ENCODE measurements at places on chromosomes 7 and 10. TPM values are rescaled to one million over a fixed set of nuclear protein-coding genes. Genes with fewer than 3 reads are reported as not detected.

- no peak overlapping the region for H3K27ac ChIP-seq
- no peaks in the 10 kb centered on the region for H3K4me1 ChIP-seq
- no peak for DNase-seq
- no peaks in the 10 kb centered on the region for H3K27me3 ChIP-seq
- no peak overlapping the region for H3K4me3 ChIP-seq
- no peaks in the 10 kb centered on the region for H3K36me3 ChIP-seq
Measured at GRCh38 chr7:34041707-34042106, 136.4 kb downstream of the BMPER start.

- DNase-seq = no peak
- H3K4me3 ChIP-seq = no peak overlapping the region
- peaks cover 68% of the 10 kb centered on the region for H3K36me3 ChIP-seq
- peaks cover 9% of the 10 kb centered on the region for H3K4me1 ChIP-seq
- no peaks in the 10 kb centered on the region for H3K27me3 ChIP-seq
Measured at GRCh38 chr7:158648168-158648567, 56.4 kb downstream of the NCAPG2 start.

DNA sequence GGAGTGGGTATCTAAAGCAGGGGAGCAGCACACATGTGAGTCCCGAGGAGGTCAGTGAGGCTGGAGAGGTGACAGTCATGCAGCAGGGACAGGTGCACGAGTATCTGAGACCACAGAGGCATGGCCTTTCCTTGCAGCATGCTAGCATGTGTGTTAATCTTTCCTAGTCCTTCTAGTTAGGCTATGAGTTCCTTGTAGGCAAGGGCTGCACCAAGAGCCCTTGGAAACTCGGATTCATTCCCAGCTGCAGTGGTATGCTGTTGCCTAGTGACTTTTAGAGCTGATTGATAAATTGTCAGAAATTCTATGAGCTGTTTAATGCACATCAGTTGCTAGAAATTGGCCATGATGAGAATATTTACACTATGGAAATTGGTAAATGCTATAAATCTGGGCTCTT lies 132.0 kb downstream of the SORCS3 start:
- H3K27me3 ChIP-seq = peaks cover 10% of the 10 kb centered on the region
- no peaks in the 10 kb centered on the region for H3K36me3 ChIP-seq
- no peak for DNase-seq
- no peaks in the 10 kb centered on the region for H3K4me1 ChIP-seq
- H3K27ac ChIP-seq = no peak overlapping the region

DNA sequence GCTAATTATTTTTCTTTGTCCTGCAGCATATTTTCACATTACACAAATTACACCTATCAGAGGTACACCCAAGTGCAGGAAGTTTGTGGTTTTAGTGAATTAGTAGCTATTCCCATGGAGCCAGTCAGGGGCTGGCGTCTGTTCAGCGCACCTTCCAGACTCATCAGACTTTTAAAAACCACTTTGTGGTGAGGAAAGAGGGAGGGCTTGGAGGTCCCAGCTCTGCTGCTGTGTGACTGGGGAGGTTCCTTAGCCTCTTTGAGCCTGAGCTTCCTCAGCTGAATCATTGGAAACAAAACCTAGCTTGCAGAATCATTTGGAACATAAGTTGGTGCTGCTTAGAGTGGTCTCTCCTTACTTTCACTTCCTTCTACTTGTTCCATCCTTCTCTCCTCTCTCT lies 175.4 kb downstream of the SORCS3 start:
- H3K27me3 ChIP-seq = peaks cover 6% of the 10 kb centered on the region
- H3K27ac ChIP-seq = no peak overlapping the region
- H3K4me1 ChIP-seq = peaks cover 4% of the 10 kb centered on the region
- no peaks in the 10 kb centered on the region for H3K36me3 ChIP-seq

DNA sequence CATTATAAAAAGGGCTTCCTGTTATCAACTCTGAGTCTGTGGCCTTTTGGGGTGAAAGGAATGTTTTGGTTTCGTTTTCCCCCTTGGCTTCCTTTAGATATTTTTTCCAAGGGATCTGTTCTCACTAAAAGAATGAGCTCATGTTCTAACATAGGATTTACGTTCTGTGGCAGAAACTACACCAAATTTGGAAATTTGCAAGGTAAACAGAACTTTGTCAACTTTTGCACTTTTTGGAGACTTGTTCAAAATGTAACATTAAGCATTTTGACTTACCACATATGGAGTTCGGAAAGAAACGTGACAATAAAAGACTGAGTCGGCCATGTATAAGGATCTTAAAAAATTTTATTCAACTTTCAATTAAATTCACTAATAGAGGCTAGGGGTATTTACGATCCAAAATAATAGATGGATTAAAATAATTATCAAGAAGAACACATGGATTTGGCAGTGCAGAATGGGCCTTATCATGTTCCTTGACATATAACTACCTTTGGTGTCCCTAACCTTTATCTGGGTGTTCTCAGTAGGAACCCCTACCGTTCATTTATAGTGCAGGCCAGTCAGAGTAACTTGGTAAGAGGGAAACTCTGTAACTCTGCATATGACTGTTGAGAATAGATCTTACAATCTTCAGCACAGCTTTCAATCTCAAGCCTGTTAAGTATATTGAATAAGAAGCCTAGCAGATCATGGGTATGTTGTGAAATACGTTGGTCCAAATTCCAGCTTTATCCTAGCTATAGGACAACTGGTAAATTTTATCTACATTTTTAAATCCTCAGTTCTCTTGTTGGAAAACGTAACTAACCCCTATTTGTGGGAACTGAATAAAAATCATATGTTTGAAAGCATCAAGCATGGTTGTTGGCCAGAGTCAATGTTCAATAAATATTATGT lies 11.8 kb downstream of the CPED1 start:
- no peaks in the 10 kb centered on the region for H3K36me3 ChIP-seq
- H3K4me3 ChIP-seq = no peak overlapping the region
- H3K27me3 ChIP-seq = peaks cover 6% of the 10 kb centered on the region

GRCh38 chr10:16765509-16766375 lies 51.5 kb downstream of the RSU1 start:
- no peaks in the 10 kb centered on the region for H3K27me3 ChIP-seq
- no peak overlapping the region for H3K27ac ChIP-seq
- DNase-seq = no peak
- no peak overlapping the region for H3K4me3 ChIP-seq
- H3K36me3 ChIP-seq = peaks cover 2% of the 10 kb centered on the region

Gene LRRD1
- total RNA-seq = not detected

GRCh38 chr7:94874036-94874785 lies 33.2 kb upstream of the PPP1R9A start:
- H3K36me3 ChIP-seq = no peaks in the 10 kb centered on the region
- H3K4me1 ChIP-seq = no peaks in the 10 kb centered on the region
- H3K27me3 ChIP-seq = no peaks in the 10 kb centered on the region

GRCh38 chr10:46264336-46264735 lies 22.5 kb upstream of the ANTXRL start:
- no peak overlapping the region for H3K27ac ChIP-seq
- peaks cover 20% of the 10 kb centered on the region for H3K4me1 ChIP-seq
- no peak overlapping the region for H3K4me3 ChIP-seq
- no peak for DNase-seq
- no peaks in the 10 kb centered on the region for H3K27me3 ChIP-seq
- peaks cover 7% of the 10 kb centered on the region for H3K36me3 ChIP-seq

GRCh38 chr7:3244241-3244814 lies 56.7 kb upstream of the SDK1 start:
- no peak overlapping the region for H3K4me3 ChIP-seq
- no peaks in the 10 kb centered on the region for H3K27me3 ChIP-seq
- no peaks in the 10 kb centered on the region for H3K36me3 ChIP-seq
- no peaks in the 10 kb centered on the region for H3K4me1 ChIP-seq
- no peak overlapping the region for H3K27ac ChIP-seq

GRCh38 chr10:110805292-110805691 lies 66.4 kb upstream of the PDCD4 start:
- H3K4me1 ChIP-seq = peaks cover 30% of the 10 kb centered on the region
- no peak overlapping the region for H3K27ac ChIP-seq
- no peaks in the 10 kb centered on the region for H3K27me3 ChIP-seq
- H3K4me3 ChIP-seq = no peak overlapping the region
- no peak for DNase-seq

DNA sequence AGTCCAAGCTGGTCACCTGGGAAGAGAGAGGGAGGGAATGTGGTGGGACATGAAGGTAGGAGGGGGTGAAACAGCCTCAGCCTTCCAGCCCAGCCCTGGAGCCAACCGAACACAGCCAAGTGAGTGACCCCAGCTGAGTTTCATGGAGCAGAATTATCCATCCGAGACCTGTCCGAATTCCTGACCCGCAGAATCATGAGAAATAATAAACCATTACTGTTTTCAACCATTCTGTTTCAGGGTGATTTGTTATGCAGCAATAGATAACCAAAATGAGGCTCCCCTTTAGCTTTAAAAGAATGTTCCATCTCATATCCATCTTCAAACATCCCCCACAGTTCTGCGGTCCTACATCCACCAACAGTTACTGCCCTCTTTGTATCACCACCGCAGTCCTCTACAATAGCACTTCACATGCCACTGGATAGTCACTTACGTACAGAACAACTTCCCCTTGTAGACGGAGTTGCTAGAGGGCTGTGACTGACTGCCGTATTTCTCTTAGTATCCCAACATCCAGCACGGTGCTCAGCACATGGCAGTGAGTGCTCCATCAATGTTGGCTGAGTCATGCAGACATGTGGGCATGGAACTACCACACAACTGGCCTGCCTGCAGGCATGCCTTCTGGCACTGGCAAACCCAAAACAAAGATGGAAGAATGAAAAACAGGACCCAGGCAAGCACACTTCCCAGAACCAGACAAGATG lies 18.5 kb downstream of the KIAA1549 start:
- peaks cover 3% of the 10 kb centered on the region for H3K27me3 ChIP-seq
- DNase-seq = no peak
- no peaks in the 10 kb centered on the region for H3K36me3 ChIP-seq
- no peak overlapping the region for H3K4me3 ChIP-seq

DNA sequence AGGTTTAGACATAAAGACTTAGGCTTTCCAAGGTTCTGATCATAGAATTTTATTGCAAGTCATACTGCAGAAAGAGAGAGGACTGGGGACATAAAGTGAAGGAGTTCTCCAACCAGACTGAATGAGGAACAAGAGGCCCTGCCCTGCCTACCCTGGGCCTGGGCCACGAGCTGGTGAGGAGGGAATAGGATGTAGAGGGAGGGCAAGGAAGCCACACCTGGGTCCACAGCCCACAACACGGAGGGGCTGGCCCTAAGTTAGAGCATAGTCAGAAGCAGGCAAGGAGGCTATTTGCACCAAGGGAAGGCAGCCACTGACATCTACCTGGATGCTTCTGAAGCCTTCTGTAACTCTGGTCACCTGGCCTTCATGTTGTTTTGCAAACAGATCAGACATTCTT lies 82.2 kb upstream of the CXCL12 start:
- no peak for DNase-seq
- H3K4me3 ChIP-seq = no peak overlapping the region
- no peaks in the 10 kb centered on the region for H3K36me3 ChIP-seq
- H3K27me3 ChIP-seq = peaks cover 8% of the 10 kb centered on the region
- H3K27ac ChIP-seq = no peak overlapping the region

Gene MCM10
- total RNA-seq = 86.0 TPM

DNA sequence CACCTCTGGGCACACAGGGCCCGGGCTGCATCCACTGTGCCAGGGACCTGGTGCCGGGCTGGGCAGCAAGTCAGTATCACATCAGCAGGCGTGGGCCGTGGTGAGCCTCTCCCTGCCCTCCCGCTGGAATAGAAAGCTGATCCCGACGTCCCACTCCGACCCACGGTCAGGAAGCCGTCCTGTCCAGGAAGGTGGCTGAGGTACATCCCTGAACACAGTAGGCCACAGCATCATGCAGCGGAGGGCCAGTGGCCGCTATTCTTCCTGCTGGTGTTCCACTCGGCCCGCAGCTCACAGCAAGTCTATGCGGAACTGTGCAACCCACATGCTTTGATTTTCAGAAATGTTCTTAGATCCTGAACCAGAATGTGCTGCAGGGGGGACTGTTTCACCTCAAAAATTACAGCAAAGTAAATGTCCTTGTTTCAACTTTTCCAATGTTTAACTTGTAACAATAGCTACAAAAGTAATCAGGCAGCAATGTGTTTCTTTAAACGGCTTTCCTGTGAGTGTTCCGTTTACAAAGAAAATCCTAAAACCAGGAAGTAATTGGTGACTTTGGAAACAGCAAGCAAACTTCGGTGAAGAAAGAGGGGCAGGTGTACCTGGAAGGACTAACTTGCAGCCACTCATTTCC lies 676 bp upstream of the GPR146 start:
- H3K27me3 ChIP-seq = no peaks in the 10 kb centered on the region
- H3K36me3 ChIP-seq = peaks cover 3% of the 10 kb centered on the region
- DNase-seq = no peak
- H3K4me3 ChIP-seq = peak overlapping the region; percentile 64
- H3K27ac ChIP-seq = peak overlapping the region; percentile 73

All from activated CD4-positive, alpha-beta T cell treated with anti-CD3 and anti-CD28 coated beads for 36 hours (primary cell).